ENCODE measurements at places on chromosomes 1 and 21.

GRCh38 chr1:160544647-160545046, 21.6 kb upstream of the SLAMF6 start:
- peak; percentile 51 for ATAC-seq

- peak; percentile 6 for ATAC-seq
Measured at GRCh38 chr1:157137408-157138219, 581 bp downstream of the ETV3 start.

- no peak for ATAC-seq
Measured at GRCh38 chr1:38476111-38476849, 383.3 kb downstream of the RRAGC start.

- ATAC-seq, result no peak
Measured at GRCh38 chr1:97047421-97047793, 325.8 kb downstream of the PTBP2 start.

GRCh38 chr1:178819123-178819522, 51.8 kb downstream of the ANGPTL1 start:
- no peak for ATAC-seq

GRCh38 chr1:186948535-186948934, 119.8 kb downstream of the PLA2G4A start:
- ATAC-seq, result no peak

DNA sequence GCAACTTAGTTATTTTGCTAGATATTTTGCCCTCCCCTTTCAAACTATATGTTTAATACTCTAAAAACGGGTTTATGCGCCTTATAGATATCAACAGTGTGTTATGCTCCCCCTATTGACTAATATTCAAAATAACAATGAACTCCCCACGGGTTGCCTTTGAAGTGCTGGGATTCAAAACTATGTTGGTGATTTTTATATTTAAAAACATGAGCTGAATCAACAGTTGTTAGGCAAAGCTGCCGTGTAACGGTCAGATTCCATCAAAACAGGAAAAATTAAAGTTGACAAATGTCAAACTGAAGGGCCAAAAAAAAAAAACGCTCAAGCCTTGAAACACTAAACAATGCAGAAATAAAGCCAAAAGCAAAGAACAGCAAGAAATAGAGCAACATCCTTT, 2.5 kb downstream of the TGFBR3 start:
- no peak for ATAC-seq

DNA sequence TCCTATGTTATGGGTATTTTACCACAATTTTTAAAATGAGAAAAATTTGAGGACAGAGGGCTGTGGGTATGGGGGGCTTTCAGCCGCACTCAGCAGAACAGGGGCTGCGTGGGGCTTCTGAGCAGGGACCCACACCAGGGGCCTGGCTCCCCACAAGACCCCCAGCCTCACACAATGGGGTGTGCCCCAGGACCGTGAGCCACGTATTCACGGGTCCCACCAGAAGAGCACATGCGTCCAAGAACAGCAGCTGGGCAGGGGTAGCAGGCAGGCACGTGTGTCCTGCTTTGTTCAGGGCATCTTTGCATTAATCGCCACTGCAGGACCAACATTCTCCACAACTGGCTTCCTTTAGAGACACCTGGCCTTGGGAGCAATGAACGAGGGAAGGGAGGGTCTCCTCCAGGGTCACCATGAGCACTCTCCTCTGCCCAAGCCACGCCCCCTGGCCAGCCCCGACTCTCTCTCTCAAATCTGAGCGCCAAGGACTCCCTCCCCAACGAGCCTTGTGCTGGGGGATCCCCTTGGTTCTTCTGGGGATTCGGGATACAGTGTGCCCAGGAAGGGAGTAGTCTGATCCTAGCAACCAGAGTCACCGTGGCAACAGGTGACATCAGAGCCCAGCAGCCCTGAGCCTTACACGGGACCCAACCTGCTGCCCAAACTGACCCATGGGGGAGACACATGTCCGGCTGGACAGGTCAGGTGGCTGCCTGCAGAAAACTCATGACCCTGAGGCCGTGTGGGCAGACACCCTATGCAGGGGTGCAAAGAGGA, 7.4 kb upstream of the ARF1 start:
- no peak for ATAC-seq

- ATAC-seq, result no peak
Measured at GRCh38 chr1:162846256-162847212, 14.4 kb downstream of the CCDC190 start.

DNA sequence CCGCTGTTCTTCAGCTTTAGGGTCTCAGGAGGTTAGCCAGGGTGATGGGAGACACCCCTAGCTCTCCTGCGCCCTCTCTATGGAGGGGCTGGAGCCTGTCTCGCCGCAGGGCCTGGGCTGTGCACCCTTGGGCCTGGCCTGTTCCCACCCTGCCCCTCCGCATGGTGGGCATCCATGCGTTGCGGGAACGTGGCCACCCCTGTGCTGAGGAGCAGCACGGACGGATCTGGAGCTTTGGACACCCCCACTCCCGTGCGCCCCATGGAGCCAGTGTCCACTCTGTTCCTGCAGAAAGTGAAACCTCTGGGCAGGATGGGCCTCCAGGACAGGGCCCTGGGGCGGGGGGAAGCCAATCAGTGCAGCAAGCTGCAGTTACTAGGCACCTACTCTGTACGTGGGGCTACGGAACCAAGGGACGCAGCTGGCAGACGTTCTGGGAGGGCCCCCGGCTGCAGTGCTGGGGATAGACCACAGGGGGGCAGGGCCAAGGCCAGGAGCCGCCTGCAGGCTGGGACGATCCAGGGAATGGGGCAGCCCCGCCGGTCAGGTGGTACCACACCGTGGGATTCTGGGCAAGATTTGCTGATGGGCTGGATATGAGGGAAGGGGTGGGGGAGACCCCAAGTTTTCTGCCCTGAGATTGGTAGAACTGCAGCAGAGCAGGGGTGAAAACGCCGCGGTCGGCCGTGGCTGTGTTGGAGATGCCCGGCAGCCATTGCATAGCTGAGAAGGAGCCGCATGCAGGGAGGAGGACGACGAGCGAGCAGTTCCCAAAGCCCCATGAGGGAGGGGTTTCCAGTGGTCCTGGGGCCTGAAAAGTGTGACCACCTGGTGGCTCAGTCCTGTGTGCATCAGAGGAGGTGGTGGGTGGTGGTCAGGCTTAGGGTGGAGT, 43.3 kb downstream of the TP73 start:
- no peak for ATAC-seq

DNA sequence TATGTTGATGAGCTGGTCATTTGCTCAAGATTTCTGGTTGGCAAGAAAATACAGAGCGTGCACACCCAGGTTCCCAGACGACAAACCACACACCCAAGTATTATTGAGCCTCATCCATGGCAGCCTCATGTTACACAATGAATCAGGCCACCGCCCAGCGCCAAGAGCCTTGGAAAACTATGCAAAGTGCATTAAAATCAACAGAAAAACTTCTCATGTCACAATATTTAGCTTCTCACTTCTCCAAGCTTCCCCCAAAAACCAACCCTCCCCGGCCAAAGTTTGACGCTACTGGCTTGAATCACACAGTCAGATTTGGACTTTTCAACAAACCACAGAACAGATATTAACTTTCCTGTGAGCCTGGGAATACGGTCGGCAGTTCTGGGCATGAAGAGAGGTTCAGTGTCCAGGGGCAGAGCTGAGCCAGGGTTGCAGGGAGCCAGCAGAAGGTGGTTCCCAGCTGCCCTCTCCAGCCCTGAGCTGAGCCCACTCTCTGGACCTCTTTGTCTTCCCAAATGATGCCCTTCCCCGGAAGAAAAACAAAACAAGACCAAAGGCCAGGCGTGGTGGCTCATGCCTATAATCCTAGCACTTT, 71.1 kb downstream of the SETD4 start:
- no peak for ATAC-seq

- ATAC-seq, result no peak
Measured at GRCh38 chr1:235002706-235003300, 125.8 kb downstream of the TOMM20 start.

DNA sequence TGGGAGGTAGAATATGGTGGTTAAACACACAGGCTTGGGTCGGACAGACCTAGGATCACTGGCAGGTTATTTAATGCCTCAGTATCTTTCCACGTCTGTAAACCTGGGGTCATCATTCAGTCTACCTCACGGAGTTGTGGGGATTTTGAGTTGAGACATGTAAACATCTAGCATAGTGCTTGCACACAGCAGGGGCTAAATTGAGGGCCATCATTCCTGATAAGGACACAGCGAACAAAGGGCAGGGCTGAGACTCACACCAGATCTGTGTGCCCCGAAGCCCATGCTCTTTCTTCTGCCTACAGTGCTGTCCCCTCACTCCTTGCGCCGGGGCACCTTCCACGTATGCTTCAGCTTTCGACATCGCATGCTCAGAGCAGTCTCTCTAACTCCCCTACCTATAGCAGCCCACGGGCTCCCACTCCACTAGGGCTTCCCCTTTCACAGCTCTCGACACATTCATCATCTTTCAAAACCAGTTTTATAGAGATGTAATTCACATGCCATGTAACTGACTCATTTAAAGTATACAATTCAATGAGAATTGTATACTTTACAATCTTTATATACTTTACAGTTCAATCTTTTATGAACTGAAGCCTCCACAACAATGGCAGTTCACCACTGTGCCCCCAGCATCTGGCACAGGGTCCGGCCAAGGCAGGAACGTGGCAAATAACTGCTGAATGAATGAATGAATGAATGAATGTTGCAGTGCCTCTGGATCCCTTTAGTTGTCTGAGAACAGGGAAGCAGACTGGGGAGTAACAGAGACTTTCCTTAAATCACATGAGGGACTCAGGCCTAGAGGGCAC, 48.0 kb downstream of the GPR161 start:
- ATAC-seq, result no peak

- ATAC-seq, result no peak
Measured at GRCh38 chr1:109268431-109269211, 14.3 kb downstream of the PSRC1 start.

DNA sequence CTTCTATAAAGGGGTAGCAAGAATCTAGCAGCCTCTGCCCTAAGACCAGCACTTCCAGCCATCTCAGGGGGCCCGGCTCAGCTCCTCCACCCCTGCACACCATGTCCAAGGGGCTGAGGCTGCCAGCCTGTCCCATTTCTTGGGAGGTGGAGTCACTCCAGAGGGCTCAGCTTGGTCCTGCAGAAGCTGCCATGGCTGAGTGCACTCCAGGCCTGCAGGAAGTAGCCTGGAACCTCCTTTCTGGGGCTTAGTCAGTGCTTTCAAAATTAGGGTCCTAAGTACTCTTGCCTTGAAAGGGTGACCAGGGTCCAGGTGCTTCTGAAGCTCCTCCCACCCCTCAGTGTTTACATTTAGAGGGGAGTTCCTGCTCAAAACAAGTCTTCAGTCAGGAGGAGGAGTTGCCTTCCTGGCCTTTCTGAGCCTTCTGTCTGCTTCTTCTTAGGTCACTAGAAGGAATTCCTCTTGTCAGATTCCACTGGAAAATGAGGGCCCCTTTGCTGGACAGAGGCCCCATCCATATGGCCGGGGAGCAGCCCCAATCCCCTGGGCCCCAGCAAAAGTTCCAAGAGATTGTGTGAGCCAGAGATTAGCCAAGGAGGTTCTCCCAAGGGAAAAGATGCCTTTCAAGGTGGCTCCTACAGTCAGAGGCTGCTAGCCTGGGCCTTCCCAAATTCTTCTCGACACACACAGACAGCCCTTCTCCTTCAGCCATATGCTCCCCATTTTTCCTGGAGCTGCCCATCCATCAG, 128.1 kb upstream of the VAMP3 start:
- ATAC-seq, result no peak

DNA sequence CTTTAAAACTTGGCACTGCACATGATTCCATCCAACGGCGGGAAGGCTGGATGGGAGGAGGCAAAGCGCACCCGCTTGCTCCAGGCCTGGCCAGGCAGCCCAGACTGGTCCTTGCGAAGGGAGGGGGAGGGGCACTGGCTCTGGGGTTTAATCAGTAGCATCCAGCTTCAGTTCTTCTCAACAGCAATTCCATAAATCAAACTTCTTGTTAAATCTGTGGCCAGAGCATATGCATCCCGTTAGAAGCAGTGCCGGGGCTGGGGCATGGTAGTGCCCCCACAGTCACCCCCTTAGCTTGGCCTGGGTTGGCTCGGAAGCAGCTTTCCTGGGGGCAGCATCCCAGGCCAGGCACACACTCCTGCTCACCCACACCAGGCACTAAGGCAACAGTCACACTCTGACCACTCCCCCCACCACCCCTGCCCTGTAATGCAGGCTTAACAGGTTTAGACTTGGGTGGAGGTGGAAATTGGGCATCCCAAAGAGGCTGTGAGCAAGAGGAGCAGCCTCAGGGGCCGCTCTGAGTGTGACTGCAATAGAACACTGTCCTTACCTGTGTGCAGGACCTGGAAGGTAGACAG, 94.1 kb upstream of the CASZ1 start:
- ATAC-seq, result no peak

GRCh38 chr1:233034836-233035235, 84.4 kb downstream of the NTPCR start:
- no peak for ATAC-seq

- ATAC-seq, result no peak
Measured at GRCh38 chr1:223106856-223107255, 36.2 kb downstream of the TLR5 start.

DNA sequence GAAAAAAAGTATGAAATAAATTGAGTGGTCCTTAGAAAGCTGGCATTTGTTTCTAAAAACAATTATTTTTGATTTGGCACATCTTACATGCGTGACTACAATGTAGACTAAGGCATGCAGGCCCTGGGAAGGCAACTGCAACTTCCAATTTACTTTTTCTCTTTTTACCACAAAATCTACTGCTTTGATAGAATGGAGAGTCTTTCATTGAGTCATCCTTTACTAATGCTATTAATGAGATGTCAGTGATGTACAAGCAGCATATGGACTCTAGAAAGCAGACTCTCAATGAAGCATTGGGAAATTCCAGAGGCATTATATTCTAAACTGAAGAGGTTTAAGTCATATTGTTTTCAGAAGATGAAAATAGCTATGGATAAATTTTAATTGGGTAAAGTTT, 29.6 kb upstream of the PRRX1 start:
- no peak for ATAC-seq

DNA sequence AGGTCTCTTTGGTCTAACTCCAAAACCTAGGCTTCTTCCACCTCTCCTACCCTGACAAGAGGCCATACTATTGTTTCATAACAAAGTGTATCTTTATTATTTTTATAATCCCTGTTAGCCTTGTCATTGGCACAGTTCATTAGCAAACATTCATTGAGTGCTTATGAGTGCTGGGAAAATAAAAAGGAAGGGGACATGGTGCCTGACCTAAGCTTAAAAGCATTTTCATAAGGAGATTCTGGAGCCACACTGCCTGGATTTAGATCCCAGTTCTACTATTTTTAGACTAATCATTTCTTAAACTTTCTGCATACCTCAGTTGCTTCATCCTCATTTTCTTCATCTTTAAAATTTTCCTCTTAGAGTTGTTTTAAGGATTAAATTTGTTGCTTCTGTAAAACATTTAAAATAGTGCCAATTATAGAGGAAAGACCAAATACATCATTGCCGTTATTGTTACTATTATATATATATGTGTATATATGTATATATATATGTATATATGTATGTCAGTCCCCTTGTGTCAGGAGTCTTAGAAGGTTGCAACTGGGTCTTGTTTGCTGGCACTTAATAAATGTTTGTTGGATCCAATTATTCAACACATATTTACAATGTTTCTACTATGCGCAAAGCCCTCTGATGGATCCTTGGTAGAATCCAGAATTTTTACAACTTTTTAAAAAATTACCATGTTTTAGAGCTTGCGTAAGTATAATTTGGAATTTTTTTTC, 250.9 kb upstream of the SGIP1 start:
- no peak for ATAC-seq

Measured in activated CD4-positive, CD25-positive, alpha-beta regulatory T cell treated with anti-CD3 and anti-CD28 coated beads, Interleukin-2, amount 50 U/mL, for 24 hours (primary cell).